RPMI8226 (cell line): ENCODE measurements at places on chromosomes 5 and 9.

- no peak for DNase-seq
These were observed 249.2 kb upstream of the EFNA5 start for GRCh38 chr5:107919969-107920368.

GRCh38 chr9:112125951-112126388 lies 49.1 kb downstream of the SUSD1 start:
- DNase-seq, result no peak

- no peak for DNase-seq
These were observed 167.2 kb downstream of the XRCC4 start for GRCh38 chr5:83244516-83244915.

GRCh38 chr5:72034770-72035169 lies 72.5 kb upstream of the MAP1B start:
- DNase-seq, result no peak

DNA sequence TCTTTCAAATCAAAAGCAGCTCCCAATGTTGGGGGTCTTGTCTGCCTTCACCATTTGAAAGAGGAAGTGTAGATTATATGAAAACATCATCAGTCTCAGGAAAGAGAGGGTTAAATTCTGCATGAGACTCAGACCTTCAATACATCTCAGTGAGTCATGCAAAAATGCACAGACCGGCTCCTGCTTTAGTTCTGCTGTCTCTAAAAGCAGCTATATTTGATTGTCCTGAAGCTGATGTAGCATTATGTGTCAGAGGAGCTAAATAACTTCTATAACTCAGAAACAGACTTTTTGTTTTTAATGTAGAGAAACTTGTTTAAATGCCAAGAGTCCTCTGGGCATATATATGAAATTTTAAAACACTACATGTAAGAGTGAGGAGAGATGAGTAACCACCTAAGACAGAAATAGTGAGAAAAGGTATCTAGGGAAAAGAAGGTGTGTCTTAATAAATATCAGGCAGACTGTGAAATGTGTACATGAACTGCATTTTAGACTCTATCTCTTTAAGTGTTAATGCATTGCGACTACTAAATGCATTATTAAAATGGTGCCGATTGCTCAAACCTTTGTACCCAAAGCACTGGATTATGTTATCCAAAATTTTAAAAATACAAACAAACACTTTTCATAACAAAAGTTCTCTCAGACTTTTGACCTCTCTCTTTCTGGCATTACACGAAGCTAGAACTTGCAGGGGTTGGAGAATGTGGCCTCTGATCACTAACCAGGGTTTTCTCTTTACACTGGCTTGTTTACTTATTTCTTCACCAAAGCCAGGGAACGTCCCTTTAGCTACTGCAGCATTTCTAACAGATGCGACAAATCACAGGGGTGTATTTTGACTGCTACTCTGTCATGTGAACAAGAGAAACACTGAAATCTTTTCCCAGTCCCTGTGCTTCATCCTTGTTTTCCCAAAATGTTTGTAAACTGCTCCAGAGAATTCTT lies 302.3 kb downstream of the ARL15 start:
- DNase-seq, result no peak

- DNase-seq, result no peak
These were observed 67.0 kb upstream of the SPOCK1 start for GRCh38 chr5:137566118-137566541.
